ENCODE measurements at places on chromosomes 3 and 15.

DNA sequence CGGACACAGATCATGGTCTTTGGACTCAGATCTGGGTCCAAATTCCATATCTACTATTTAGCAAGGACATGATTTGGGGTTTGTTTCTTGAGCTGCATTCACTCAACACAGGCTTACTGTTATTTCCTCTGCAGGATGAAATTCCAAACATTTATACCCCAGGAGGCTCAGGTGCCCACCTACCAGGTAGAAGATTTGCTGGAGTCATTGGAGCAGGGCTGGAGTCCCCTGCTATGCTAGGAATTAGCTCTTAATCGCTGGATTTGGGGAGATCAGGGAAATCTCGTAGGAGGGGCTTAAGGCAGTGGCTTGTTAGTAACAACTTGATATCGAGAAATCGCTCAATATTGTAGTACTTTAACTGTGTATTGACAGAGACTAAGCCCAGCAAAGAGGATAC, 193.0 kb downstream of the IL20RB start:
- DNase-seq: no peak

- DNase-seq: no peak
Measured at GRCh38 chr3:189724356-189724755, 93.2 kb downstream of the TP63 start.

GRCh38 chr3:129984125-129984524, 9.6 kb downstream of the TRH start:
- no peak for DNase-seq

DNA sequence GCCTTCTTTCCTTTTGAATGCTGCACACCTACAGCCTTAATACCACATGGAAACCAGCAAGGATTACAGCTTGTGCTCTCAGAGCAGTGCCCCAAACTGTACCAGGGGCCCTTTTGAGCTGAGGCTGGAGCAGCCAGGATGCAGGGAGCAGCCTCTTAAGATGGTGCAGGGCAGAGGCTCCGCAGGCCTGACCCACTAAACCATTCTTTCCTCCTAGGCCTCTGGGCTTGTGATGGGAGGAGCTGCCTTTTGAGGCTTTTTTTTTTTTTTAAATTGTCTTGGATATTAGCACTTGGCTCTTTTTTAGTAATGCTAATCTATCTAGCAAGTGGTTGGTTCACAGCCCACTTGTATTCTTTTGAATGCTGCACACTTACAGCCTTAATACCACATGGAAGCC, 37.7 kb downstream of the PFN2 start:
- DNase-seq: no peak

GRCh38 chr3:16468336-16469098, 45.0 kb downstream of the RFTN1 start:
- no peak for DNase-seq

- no peak for DNase-seq
Measured at GRCh38 chr15:27831384-27832236, 267.5 kb downstream of the OCA2 start.

DNA sequence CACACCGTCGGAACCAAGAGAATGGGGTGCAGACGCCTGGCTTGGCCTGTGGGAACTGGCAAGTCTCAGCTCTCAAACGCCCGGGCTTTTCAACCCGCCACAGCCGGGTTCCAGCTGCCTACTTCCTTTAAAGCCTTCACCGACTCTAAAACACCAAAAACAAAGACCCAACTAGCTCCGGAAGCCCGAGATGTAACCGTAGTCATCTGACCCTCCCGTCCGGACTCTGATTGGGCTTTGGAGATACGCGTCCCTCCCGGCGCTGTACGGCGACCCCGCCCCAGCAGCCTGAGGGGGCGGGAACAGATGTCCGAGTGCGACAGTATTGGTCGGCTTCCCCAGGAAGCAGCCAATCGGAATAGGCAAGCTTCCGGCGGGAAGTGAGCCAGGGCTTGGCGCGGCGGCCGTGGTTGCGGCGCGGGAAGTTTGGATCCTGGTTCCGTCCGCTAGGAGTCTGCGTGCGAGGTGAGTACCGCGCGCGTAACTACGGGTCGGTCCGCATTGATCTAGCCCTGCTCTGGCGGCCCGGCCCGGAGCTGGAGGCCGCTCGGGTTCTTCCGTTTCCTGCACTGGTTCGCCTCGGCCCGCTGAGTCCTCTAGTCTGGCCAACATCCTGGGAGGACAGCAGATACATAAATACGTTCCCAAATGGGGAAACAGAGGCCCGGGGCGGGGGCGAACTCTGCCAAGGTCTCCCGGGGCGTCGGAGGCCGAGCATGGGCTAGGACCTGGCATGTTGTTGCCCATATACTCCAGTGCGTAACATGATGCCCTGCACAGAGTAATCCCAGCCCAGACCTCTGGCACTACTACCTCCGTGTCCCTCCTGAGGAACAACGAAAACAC, at the start of gene BLM:
Gene BLM, plus strand, starts transcription at position 371 of the 846 bp plus-strand sequence. CDS start 30,047 bp downstream, outside the sequence.
- DNase-seq: peak; percentile 82

DNA sequence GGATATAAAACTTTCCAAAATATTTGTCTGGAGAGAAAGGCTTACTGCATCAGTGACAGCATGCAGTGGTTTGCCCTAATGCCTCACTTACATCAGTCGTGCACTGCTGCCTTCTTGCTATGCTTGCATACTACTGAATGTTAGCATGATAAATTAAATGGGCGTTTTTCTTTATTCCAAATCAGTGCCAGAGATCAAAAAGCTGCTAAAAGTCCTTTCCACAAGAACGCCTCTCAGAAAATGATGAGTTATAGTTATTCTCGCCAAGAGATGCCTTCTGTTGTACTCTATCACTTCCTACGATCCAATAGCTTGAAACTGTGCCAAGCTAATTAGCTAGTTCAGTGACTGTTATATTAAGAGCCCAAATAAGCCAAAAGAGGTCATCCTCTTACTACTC, 345.8 kb upstream of the ROBO2 start:
- no peak for DNase-seq

GRCh38 chr3:128585189-128585588, 65.4 kb downstream of the RPN1 start:
- DNase-seq: no peak

DNA sequence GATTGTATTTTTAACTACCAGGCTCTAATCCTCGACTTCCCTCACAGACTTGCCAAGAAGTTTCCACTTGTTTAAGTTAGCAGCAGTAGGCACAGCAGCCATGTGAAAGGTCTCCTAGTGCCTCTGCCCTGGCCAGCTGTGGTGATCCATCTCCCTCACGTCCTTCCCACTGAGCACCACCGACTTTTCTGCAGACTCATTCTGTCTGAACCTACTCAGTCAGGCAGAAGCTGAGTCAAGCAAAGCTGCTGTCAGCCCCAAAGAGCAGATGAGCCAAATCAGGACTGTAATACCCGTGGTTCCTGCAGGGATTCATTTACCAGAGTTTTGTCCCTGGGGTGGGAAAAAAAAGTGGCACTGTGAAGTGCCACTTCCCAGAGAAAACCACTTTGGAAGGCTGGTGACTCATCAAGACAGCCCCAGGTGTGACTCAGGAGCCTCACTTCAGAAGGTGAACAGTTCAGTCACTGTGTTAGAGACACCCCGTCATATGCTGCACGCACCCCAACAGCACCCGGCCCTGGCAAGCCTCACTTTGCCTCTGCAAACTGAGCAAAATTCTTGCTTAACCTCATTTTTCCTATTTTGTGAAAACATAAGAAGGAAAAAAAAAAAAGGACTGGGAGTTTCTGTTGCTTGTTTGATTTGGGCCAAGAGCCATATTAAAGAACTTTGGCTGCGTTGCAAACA, 76.0 kb downstream of the WWTR1 start:
- no peak for DNase-seq

DNA sequence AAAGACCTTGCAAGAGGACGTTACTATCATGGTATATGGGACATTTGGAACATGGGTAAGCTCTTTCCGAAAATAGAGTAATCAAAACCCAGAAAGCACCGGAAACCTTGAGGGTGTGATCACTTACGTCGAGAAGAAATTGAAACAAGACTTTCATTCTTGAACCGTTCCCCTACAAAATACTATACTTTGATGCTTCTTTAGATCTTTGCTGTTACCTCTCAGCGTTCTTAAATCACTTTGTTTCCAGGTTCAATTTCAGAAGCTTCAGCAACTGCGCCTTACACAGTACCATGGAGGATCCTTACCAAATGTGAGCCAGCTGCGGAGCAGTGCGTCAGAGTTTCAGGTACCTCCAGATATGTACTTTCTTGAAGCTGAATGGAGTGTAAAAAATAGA, 10.1 kb downstream of the CRTC3 start:
- DNase-seq: no peak

GRCh38 chr15:62912808-62913207, 129.7 kb upstream of the TPM1 start:
- DNase-seq: no peak

DNA sequence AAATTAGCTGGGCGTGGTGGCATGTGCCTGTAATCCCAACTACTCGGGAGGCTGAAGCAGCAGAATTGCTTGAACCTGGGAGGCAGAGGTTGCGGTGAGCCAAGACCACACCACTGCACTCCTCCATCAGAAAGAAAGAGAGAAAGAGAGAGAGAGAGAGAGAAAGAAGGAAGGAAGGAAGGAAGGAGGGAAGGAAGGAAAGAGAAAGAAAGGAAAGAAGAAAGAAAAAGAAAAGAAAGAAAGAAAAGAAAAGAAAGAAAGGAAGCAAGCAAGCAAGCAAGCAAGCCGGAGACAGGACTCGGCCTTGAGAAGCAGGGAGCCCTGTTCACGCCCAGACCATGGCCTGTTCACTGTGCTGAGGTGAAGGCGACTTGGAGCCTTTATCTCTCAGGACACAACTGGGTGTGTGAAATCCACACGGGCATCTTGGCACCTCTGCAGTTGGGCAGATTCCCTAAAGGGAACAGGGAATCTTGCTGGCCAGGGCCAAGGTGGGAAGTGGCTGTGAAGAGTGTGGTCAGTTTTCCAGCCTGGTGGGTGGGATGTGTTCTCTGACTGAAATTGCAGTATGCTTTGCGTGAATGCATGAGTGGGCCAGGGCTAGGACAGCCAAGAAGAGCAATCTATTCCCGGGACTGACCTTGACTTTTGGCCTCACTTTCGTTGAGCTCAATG, 90.3 kb downstream of the CORO2B start:
- DNase-seq: no peak

- DNase-seq: no peak
Measured at GRCh38 chr3:128569756-128570155, 76.8 kb upstream of the GATA2 start.

- no peak for DNase-seq
Measured at GRCh38 chr3:20909511-20909910, 723.5 kb upstream of the SGO1 start.

- DNase-seq: no peak
Measured at GRCh38 chr15:52071570-52071969, 41.0 kb downstream of the BCL2L10 start.

GRCh38 chr15:68204776-68205557, at the start of gene CALML4:
CALML4 (minus strand) TSS chr15:68205332; CDS start chr15:68205247, 85 bp downstream.
- no peak for DNase-seq

GRCh38 chr3:123267821-123268220, 66.1 kb downstream of the SEC22A start:
- DNase-seq: no peak

DNA sequence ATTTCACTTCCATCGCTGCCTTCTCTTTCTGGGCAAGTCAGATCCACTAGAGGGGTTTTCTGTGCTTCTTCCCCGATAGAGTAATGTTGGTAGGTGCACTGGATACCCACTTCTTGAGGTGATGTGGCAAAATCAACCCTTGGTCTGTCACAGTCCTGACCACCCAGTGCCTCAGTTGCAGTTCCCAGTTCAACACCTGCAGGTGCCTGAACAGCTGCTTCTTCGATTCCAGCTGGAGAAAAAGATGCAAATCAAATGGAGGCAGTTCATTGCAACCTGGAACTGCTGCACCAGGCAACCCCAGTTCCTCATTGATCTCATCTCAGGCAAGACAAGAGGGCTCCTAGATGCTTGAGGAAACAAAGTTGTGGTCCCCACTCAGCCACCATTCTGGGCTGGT, 186.6 kb downstream of the UBE2E2 start:
- DNase-seq: no peak

DNA sequence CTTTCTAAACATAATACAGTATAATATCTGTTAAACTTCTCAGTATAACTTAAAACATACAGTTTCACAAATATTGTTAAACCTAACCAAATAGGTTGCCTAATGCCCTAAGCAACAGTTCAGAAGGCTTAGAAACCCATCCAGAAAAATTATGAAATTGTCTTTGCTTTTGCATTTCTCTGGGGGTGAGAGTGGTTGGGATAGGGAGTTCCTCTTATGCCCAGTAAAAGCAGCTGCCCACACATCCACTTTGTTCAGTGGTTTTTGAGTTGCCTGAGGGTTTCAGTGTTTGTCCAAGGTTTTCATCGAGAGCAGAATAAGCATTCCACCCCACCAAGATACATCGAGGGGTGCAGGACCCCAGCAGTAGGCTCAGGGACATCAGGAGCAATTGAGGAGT, 179.4 kb downstream of the CDIN1 start:
- peak; percentile 77 for DNase-seq

- DNase-seq: no peak
Measured at GRCh38 chr15:100929641-100930042, 10.5 kb downstream of the LRRK1 start.

GRCh38 chr3:146387566-146387965, 81.8 kb downstream of the PLSCR2 start:
- no peak for DNase-seq

DNA sequence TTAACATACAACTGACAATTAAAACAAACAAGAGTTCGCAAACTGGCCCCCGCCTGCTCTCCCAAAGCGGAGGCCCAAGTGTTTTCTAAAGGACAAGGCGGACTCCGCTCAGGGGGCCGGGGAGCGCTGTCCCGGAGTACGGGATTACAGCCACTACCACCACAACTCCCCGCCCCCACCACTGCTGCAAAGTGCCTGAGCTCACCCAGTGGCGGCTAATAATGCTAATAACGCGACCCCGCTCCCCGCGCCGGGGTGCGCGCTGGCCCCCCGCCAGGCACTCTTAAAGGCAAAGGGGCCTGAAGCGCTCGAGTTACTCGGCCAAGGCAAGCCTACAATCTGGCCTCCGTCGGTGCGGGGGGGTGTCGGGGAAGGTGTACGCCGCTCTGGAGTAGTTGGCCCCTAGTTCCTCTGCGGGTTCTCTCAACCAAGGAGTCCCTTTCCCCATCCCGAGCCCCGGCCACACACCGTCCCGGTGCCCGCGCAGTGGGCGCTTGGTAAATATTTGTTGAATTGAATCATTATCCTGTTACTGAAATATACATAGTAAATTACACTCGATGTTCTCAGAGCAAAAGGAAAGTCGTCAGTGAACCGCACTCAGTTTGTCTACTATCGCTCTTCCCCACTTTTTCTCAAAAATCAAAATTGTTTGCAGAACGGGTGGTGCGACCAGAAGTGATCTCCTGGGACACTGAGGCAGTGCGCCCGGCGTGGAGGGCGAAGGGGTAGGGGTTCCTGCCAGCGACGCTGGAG, 827 bp downstream of the WNT5A start:
- DNase-seq: no peak

- no peak for DNase-seq
Measured at GRCh38 chr3:52083556-52084087, 27.3 kb upstream of the DUSP7 start.

Data from SIG-M5 (cell line).